Neural progenitor cell (in vitro differentiated cells): ENCODE measurements at places on chromosomes 7 and 10. TPM values are rescaled to one million over a fixed set of nuclear protein-coding genes. Genes with fewer than 3 reads are reported as not detected.

The OR2A14 gene
- total RNA-seq = not detected in 2 replicates

The COL13A1 gene
- 1.3 and 9.5 TPM in 2 replicates for total RNA-seq

The FAM25C gene
- not detected in 2 replicates for total RNA-seq

The NEBL gene
- 52.8 and 77.6 TPM in 2 replicates for total RNA-seq

The CYP2C8 gene
- total RNA-seq = 1.1 and 2.8 TPM in 2 replicates

The MCU gene
- total RNA-seq = 54.2 and 66.3 TPM in 2 replicates

The SMO gene
- total RNA-seq = 46.0 and 114 TPM in 2 replicates

The AZGP1 gene
- total RNA-seq = not detected in 2 replicates

The ACSL5 gene
- total RNA-seq = not detected in 2 replicates

The SLC26A5 gene
- total RNA-seq = not detected in 2 replicates

The NCF1 gene
- not detected in 2 replicates for total RNA-seq

The AKR1C1 gene
- total RNA-seq = 2.9 and 3.7 TPM in 2 replicates

The FAM241B gene
- total RNA-seq = 2.6 and 4.6 TPM in 2 replicates

The PRSS2 gene
- total RNA-seq = not detected in 2 replicates

The NXPH1 gene
- 0.71 TPM in 1 of 2 replicates, not detected in the other for total RNA-seq

The GATA3 gene
- 0.09 TPM in 1 of 2 replicates, not detected in the other for total RNA-seq

The OR2A12 gene
- not detected in 2 replicates for total RNA-seq

The PCLO gene
- total RNA-seq = 2.0 and 2.5 TPM in 2 replicates

The PDCD11 gene
- 42.8 and 44.1 TPM in 2 replicates for total RNA-seq

The NUTM2D gene
- 3.4 and 4.1 TPM in 2 replicates for total RNA-seq

The MYOZ1 gene
- 1.2 and 1.9 TPM in 2 replicates for total RNA-seq

The LAMB1 gene
- total RNA-seq = 87.7 and 100 TPM in 2 replicates

The OPALIN gene
- total RNA-seq = not detected in 2 replicates

The BRAT1 gene
- total RNA-seq = 9.3 and 52.2 TPM in 2 replicates

The TSPAN15 gene
- 6.8 and 8.7 TPM in 2 replicates for total RNA-seq

The CDHR1 gene
- 1.4 and 2.7 TPM in 2 replicates for total RNA-seq

The RADIL gene
- 3.1 and 5.8 TPM in 2 replicates for total RNA-seq

The CHN2 gene
- 6.6 and 7.7 TPM in 2 replicates for total RNA-seq

The BMPER gene
- total RNA-seq = 0.74 and 1.2 TPM in 2 replicates

The SYCE1 gene
- not detected in 2 replicates for total RNA-seq

The CACUL1 gene
- 28.3 and 38.8 TPM in 2 replicates for total RNA-seq

The ANAPC16 gene
- 130 and 217 TPM in 2 replicates for total RNA-seq

The SORCS1 gene
- total RNA-seq = 11.1 and 15.2 TPM in 2 replicates

The PIK3AP1 gene
- 1.7 and 3.8 TPM in 2 replicates for total RNA-seq

The ZCCHC24 gene
- 5.9 and 10.7 TPM in 2 replicates for total RNA-seq

The TDRD1 gene
- 0.04 TPM in 1 of 2 replicates, not detected in the other for total RNA-seq

The STAG3 gene
- total RNA-seq = 0.58 and 1.2 TPM in 2 replicates

The CHST3 gene
- 9.1 and 11.9 TPM in 2 replicates for total RNA-seq
